ENCODE measurements at places on chromosomes 1 and 21. TPM values are rescaled to one million over a fixed set of nuclear protein-coding genes. Genes with fewer than 3 reads are reported as not detected.

KCNJ9 gene
- total RNA-seq: not detected

MROH9 gene
- total RNA-seq: not detected

KCNA2 gene
- total RNA-seq: 0.10 TPM

LORICRIN gene
- total RNA-seq: not detected

TDRD5 gene
- total RNA-seq: not detected

ABCG1 gene
- total RNA-seq: 2.7 TPM

COL6A2 gene
- total RNA-seq: 15.4 TPM

CHIA gene
- not detected for total RNA-seq

HMCN1 gene
- total RNA-seq: 0.01 TPM

PDC gene
- not detected for total RNA-seq

OVAAL gene
- total RNA-seq: not detected

ALPL gene
- 0.50 TPM for total RNA-seq

SLAMF1 gene
- not detected for total RNA-seq

RBBP4 gene
- total RNA-seq: 77.3 TPM

LCE2A gene
- not detected for total RNA-seq

LIN9 gene
- total RNA-seq: 6.8 TPM

RGS2 gene
- 100 TPM for total RNA-seq

BARHL2 gene
- not detected for total RNA-seq

ERICH3 gene
- not detected for total RNA-seq

FUBP1 gene
- 102 TPM for total RNA-seq

TXLNA gene
- 25.9 TPM for total RNA-seq

NR1I3 gene
- not detected for total RNA-seq
